ENCODE measurements at places on chromosomes 6 and 20.

- DNase-seq, result no peak
These were observed 34.5 kb downstream of the CD164 start for GRCh38 chr6:109347779-109348178.

GRCh38 chr6:121630716-121631115 lies 195.3 kb downstream of the GJA1 start:
- DNase-seq, result no peak

DNA sequence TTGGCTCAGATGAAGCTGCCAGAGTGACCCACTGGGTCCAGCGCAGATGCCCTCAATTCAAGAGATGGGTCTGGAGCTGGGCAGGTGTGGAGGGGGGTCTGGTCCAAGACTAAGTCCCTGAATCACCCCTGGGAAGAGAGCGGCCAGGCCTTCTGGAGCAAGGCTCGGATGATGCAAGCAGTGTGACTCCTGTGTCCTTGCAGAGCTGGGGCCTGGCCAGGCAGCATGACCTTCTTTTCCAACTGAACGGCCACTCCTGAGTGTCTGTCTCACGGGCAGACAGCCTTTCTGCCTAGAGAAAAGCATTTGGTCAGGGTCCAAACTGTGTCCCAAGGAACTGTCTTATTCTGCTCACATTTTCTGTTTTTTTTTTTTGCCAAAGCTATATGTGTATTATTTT lies 42.6 kb upstream of the FNDC1 start:
- no peak for DNase-seq

DNA sequence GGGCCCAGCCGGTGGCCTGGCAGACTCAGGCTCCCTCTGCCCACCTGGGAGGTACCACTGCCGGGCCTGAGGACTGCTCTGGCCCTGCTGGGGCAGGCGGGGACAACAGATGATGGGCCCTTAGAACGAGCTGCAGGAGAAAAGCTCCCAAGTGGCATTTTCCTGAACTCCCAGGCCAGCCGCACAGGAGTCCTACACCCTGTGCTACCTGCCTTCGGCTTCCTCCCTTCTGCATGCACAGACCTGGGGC lies 41.3 kb downstream of the DSTN start:
- no peak for DNase-seq

- DNase-seq, result no peak
These were observed 1.1 kb downstream of the PPIL4 start for GRCh38 chr6:149544646-149545257.

GRCh38 chr20:2697768-2698167 lies 5.2 kb downstream of the EBF4 start:
- DNase-seq, result no peak

Measured in astrocyte of the spinal cord (primary cell).